ENCODE measurements at places on chromosomes 16 and 17.

DNA sequence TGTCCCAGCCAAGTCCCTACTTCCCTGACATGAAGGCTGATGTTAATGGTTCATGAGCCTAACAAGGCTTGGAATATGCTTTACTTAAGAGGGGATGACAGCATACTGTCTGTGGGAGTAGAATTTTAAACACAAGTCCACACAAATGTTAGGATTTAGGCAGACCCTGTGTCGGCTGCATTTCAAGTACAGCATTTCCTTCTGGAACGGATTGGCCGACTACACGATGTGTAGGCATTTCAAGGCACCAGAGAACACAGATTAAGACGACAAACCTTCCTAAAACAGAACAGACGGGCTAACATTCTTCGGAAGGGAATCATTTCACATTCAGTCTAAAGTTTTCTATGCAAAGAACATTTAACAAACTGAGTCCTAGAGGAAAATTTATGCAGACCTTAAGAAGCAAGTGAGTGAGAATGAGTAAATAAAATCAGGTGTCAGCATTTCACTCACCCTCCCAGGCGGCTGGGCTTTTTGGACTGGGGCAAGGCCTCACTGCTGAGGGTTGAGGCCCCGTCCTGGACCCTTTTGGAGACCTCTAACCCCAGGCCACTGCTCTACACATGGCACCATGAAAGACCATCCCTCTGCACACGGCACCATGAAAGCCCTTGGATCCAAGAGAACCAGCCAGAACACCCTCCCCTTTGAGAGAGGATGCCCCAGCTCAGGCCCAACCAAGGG is 67.5 kb downstream of the SMPD3 start:
- DNase-seq, result no peak

DNA sequence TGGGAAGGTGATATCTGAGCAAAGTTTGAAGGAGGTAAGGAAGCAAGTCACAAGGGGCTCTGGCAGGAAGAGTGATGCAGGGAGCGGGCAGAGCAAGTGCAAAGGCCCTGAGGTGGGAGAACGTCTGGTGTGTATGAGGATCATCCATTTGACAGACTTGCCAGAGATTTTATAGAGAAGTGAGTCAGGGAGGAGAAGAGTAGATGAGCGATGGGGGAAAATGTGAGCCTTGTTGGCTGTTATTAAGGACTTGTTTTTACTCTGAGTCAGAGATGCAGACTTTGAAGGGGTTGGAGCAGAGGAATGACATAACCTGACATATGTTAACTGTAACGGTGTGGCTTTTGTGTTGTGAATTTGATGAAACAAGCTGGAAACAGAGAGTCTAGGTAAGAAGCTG is 3.5 kb upstream of the CLEC10A start:
- DNase-seq, result no peak

DNA sequence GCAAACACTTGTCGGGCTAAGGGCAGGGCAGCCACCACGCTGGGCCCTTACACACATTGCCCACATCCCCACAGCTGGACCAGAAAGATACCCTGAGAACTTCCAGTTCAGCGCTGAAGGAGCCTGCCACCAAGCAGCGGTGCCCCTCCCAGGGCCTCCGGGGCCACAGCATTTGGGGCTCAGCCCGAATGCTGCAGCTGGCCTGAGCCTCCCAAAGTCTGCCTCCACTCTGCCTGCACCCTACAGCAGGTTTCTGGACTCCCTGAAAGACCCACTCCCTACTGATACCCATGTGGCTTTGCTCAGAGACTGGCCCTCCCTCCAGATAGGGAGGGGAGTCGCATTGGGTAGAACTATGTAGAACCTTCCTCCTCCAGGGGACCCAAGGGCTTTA is 1.5 kb downstream of the MCRIP1 start:
- DNase-seq, result no peak

GRCh38 chr17:75205793-75206163 is 299 bp downstream of the NUP85 start:
- DNase-seq, result no peak

DNA sequence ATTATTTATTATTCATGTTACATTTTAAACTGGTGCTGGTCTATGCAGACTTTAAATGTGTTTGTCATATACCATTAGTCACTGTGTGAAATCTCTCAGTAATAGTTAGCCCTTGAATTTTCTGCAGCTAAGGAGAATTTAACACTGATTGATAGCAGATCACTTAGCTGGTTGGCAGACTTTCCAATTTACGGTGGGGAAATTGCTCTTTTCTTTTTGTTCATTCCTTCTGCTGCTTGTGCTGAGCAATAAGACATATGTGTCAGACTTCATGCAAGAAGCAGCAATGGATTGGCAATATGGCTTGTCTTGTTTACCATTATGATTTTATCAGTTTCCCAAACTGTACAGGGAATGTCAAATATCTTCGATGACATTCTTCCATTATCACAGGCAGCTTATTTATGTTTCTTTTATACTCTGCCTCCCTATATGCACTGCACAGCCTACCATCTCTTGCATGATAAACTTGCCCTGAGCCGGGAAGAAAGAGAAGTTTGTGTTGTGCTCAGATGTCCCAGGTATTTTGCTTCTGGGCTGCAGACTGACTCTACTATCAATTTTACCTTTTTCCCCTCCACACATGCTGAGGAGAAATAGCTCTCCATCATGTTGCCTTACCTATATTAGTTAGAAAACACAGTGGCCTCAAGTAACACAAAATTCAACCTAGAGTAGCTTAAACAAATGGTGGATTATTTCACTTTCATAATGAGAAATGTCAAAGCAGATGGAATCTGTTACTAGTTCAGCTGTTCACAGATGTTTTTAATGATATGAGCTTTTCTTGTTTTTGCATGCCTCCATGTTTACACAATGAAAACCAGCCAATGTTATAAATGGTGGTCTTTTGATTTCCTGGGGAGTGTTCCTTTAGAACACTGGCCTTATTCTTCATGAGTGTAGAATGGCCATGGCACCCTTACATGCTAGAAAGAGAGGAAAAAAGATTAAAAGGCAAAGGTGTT is 968.1 kb upstream of the GOT2 start:
- DNase-seq, result no peak

GRCh38 chr16:87150681-87151280 is 166.4 kb downstream of the C16orf95 start:
- no peak for DNase-seq

- no peak for DNase-seq
Measured at GRCh38 chr17:54899721-54900456, 763 bp upstream of the TOM1L1 start.

- no peak for DNase-seq
Measured at GRCh38 chr16:85092851-85093250, 19.4 kb downstream of the CIBAR2 start.

- no peak for DNase-seq
Measured at GRCh38 chr17:7238420-7239090, 702 bp downstream of the PHF23 start.

GRCh38 chr16:3799354-3799753 is 81.2 kb downstream of the CREBBP start:
- DNase-seq, result no peak

- DNase-seq, result no peak
Measured at GRCh38 chr17:82281502-82282238, 8.2 kb upstream of the CSNK1D start.

DNA sequence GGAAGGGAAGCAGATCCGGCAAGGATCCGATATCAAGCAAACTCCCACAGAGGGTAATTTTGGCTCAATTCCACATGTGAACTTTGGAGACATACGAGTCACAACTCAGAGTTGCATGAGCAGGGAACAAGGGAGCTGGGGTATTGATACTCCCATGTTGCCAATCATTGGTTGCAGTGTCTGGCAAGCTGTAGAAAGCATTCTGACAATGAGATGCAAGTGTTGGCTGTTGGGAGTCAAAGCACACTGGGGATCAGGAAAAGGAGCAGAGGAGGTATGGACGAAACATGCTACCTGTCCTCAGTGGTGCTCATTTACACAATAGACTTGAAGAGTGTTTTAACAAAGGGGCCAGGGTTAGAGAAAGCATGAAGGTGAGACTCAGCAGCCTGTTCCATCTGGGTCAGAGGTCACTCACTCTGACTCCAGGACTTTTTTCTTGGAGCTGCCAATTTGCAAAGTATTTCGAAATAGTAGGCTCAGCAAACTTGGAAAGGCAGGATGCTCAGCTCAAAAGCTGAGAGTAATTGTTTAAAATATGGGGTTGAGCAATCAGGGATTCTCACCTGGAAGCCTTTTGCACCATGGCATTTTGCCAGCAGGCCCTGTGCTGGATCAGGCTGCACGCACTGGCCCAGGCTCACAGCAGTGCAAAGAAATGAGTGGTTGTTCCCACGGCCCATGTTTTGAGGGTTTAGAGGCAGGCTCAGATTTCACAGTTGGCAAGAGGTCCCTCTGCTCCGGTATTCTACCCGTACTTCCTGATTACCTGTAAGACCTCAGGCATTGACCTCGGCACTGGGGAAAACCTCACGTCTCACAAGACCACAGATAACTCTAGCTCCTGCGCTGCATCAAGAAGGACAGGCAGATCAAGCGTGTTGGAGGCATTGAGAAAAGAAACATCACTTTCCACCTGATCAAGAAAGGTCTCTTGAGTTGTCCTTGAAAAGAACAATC is 17.6 kb upstream of the NKD1 start:
- no peak for DNase-seq

Measured in caudate nucleus (tissue), 63 donors.